ENCODE measurements at places on chromosomes 13 and 19. TPM values are rescaled to one million over a fixed set of nuclear protein-coding genes. Genes with fewer than 3 reads are reported as not detected.

GRCh38 chr13:22049384-22049783 lies 378.5 kb downstream of the FGF9 start:
- no peak for DNase-seq

- DNase-seq, result no peak
These were observed 18.4 kb downstream of the NAXD start for GRCh38 chr13:110633776-110634175.

DNA sequence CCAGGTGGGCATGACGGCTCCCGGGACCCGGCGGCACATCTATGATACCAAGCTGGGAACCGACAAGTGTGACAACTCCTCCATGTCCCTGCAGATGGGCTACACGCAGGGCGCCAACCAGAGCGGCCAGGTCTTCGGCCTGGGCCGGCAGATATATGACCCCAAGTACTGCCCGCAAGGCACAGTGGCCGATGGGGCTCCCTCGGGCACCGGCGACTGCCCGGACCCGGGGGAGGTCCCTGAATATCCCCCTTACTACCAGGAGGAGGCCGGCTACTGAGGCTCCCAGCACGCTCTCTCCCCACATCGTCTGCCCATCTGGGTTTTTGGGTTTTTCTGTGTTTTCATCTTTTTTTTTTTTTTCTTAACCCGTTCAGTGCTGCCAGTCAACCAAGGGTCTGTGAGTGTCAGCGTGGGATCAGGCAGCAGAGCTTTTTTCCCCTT lies 2.3 kb upstream of the ABCA7 start:
- DNase-seq, result no peak

- DNase-seq, result no peak
These were observed 273.8 kb downstream of the LHFPL6 start for GRCh38 chr13:39329182-39329639.

DNA sequence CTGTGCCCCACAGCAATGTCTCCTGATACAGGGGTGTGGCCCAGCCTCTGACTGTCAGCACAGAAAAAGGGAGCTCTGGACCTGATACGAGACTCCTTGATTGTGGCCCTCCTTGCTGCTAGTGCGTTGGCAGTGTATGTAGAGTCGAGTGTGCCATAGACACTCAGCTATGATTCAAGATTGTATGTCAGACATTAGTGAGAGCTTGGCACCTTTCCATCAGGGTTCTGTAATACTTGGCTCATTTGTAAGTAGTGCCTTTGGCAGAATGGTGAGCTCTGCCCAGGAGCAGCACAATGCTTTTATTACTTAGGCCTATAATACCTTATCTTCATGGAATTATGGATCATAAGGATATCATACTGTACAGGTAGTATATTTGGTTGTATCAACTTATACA lies 83.4 kb downstream of the ATP8A2 start:
- no peak for DNase-seq

- DNase-seq, result no peak
These were observed 1.1 kb downstream of the KCTD4 start for GRCh38 chr13:45199711-45200110.

DNA sequence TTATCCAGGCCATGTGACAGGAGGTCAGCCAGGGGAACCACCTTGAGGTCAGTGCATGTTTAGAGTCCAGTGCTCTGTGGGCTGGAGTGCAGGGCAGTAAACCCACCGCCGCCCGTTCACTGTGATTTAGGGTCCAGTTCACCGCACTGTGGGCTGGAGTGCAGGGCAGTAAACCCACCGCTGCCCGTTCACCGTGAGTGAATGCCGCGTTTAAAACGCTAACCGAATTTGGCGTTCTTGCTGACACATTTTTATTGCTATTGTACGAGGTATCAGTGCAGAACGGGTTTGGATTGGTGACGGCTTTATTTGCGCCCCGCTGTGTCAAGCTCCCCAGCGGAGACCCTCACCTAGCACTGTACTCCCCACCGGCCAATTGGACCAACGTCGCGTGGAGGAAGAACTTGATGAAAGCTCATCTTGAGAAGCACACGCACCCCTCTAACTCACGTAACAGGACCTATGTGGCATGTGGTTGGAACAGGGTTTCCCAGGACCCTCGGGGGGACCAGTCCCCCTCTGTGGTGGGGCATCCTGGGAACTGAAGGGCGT lies 27.9 kb downstream of the C13orf46 start:
- no peak for DNase-seq

DNA sequence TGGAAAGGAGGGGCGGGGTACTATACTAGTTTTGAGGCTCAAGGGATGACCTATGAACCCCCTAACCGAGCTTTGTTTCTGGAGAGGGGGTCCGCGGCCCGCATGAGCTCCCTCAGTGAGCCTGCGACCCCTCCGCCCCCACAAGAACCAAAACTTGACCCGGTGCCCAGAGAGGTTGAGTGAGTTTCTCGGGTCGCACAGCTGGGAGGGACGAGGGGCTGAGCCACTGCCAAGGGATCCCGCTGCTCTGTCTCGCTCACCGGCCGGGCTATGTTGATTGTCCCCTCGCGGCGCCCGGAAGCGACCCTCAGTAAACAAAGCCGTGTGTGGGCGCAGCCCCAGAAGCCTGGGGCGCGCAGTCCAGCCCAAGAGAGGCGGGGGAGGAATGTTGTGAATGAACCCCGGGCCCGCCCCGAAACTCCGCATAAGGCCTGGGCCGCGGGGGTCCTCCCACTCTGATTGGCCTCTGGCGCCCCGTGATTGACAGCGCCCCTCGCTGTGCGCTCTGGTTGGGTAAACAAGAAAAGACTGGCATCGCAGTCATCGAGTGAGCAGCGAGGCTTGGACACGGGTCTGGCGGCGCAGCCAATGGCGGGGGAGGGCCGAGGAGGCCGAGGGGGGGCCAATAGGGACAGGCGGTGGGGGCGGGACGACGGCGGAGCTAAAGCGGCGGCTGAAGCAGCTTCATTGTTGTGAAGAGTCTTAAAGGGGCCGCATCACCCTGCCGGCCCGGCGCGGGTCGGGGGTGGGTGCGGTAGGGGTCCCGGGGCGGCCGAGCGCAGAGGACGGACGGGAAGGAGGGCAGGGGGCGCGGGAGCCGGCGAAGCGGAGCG lies at the start of gene ZSWIM4:
Gene ZSWIM4, plus strand, starts transcription at position 687 of the 833 bp plus-strand sequence. CDS start 206 bp downstream, outside the sequence.
- DNase-seq, result peak; percentile 98

DNA sequence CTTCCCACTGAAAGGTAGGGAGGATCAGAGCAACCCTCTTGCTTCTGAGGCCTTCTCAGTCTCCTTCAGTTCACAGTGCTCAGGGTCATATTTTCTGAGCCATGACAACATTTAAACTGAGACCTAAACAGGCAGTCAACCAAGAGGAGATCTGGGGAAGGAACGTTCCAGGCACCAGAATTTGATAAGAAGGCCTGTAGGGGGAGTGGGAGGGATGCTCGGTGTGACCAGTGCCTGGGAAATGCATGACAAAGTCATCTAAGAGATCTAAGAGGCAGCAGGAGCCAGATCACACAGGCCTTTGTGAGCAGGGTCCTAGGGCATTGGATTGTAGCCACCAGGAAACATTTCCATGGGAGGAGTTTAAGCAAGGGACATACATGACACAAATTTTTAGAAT lies 71.6 kb downstream of the SHISA2 start:
- DNase-seq, result no peak

The ZNF14 gene
- total RNA-seq, result 8.0 TPM

The ADAMTSL5 gene
- 2.9 TPM for total RNA-seq

The ATP12A gene
- total RNA-seq, result 1.1 TPM

The ZNF565 gene
- 2.0 TPM for total RNA-seq

The C19orf81 gene
- total RNA-seq, result not detected

Measured in activated CD4-positive, alpha-beta memory T cell treated with anti-CD3 and anti-CD28 coated beads, Interleukin-2, amount 10 ng/mL, durations not matched to agents 7 days and 5 days (primary cell).